ENCODE measurements at places on chromosomes 6 and 20. TPM values are rescaled to one million over a fixed set of nuclear protein-coding genes. Genes with fewer than 3 reads are reported as not detected.
A peak's percentile ranks its signal among the peaks of the same experiment; 100 is the strongest.

DNA sequence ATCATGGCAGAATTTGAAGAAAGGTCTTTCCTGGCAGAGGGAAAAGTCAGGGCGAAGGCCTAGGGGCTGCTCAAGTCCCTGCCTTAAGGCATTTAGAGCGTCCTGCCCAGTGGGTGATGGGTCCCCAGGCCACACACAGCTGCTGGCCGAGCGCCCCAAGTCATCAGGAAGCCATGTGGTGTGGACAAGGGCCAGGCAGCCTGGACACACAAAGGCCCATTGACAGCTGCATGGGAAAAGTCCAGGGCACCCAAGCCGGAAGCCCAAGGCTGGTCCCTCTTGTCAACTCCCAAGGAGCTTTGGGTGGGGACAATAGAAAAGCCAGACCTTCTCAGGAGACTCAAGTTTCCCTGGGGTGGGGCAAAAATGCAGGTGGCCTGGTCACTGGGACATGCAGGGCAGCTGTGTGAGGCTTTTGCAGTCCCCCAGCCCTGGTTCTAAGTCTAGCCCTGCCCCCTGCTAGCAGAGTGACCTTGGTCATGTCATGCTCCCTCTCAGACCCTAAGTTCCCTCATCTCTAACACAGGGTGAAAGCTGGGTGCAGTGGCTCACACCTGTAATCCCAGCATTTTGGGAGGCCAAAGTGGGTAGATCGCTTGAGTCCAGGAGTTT is 44.3 kb upstream of the PTGIS start:
- peak overlapping the region; percentile 58 for H3K27ac ChIP-seq
- H3K4me3 ChIP-seq = no peak overlapping the region
- DNase-seq = no peak
- peaks cover 15% of the 10 kb centered on the region for H3K27me3 ChIP-seq
- H3K36me3 ChIP-seq = no peaks in the 10 kb centered on the region

- H3K36me3 ChIP-seq = peaks cover 99% of the 10 kb centered on the region
- no peaks in the 10 kb centered on the region for H3K27me3 ChIP-seq
- no peak overlapping the region for H3K27ac ChIP-seq
- no peaks in the 10 kb centered on the region for H3K4me1 ChIP-seq
- H3K4me3 ChIP-seq = no peak overlapping the region
Observed at GRCh38 chr6:161080263-161080970, 88.8 kb downstream of the MAP3K4 start.

GRCh38 chr6:14711704-14712379 is 534.0 kb upstream of the JARID2 start:
- peaks cover 9% of the 10 kb centered on the region for H3K4me1 ChIP-seq
- H3K27me3 ChIP-seq = no peaks in the 10 kb centered on the region
- H3K4me3 ChIP-seq = no peak overlapping the region
- DNase-seq = no peak
- H3K36me3 ChIP-seq = no peaks in the 10 kb centered on the region
- H3K27ac ChIP-seq = no peak overlapping the region

DNA sequence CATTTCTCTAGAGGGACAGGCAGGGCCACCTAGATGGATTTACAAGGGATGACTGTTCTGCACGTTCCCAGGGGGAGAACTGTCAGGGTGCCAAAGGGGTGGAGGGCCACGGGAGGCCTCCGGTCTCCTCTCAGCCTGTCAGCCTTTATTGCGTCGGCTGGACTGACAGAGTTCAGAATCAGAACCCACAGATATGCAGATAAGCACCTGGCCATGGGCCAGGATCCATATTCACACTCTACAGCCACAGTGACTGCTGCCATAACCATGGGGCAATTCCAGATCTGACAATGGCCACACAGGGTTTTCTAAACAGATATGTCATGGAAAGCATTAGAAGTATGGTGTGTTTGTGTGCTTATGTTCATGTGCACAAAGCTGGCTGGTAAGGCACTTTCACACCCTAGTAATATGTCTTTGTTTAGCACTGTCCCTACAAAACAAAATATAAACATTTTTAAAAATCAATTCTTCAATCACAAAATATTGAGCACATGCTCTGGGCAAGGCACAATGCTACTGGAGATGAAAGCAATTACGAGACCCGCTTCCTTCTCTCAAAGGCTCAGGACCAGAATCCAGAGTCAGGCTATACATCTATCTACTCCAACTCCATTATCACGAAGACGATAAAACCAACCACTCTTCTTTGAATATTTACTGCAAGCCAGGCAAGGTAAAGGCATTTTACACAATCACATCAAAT is 29.1 kb downstream of the TRAM2 start:
- H3K27ac ChIP-seq = peak overlapping the region; percentile 13
- H3K36me3 ChIP-seq = no peaks in the 10 kb centered on the region
- no peak for DNase-seq
- H3K27me3 ChIP-seq = no peaks in the 10 kb centered on the region

DNA sequence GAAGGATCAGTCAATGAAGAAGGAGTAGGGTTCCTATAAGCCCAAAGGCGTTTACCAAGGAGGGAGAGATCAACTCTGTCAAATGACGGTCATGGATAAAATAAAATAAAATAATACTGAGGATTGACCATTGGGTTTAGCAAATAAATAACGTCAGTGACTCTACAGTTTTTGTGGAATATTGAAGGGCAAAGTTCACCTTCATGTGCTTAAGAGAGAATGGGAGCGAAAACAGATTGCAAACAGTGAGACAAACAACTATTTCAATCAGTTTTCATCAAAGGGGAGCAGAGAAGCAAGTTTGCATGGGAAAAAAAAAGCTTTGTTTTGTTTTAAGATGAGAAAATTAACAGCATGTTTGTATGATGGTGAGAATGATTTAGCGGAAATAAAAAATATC is 17.6 kb upstream of the NT5DC1 start:
- no peaks in the 10 kb centered on the region for H3K36me3 ChIP-seq
- no peaks in the 10 kb centered on the region for H3K27me3 ChIP-seq
- no peak overlapping the region for H3K27ac ChIP-seq
- H3K4me3 ChIP-seq = no peak overlapping the region
- DNase-seq = no peak

- H3K27ac ChIP-seq = no peak overlapping the region
- peaks cover 28% of the 10 kb centered on the region for H3K36me3 ChIP-seq
- no peaks in the 10 kb centered on the region for H3K4me1 ChIP-seq
- no peaks in the 10 kb centered on the region for H3K27me3 ChIP-seq
- DNase-seq = no peak
- no peak overlapping the region for H3K4me3 ChIP-seq
Observed at GRCh38 chr20:58677079-58677604, 15.5 kb upstream of the NPEPL1 start.

DNA sequence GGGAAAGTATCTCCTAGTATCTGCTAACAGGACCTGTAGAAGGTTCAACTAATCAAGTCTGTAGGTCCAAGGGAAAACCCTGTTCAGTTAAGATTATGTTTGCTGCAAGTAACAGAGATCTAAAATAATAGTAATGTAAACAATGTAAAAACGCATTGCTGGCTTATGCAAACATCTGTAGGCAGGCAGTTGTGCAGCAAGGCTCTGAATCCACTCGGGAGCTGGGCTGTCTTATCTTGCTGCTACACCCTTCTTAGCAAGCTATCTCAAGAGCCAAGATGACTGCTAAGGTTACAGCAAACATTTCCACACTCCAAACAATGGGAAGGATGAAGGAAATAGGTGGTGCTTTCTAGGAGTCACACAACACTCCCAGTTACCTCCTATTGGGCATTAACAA is 397.3 kb upstream of the NRSN1 start:
- H3K36me3 ChIP-seq = no peaks in the 10 kb centered on the region
- no peaks in the 10 kb centered on the region for H3K4me1 ChIP-seq
- H3K27me3 ChIP-seq = no peaks in the 10 kb centered on the region
- H3K4me3 ChIP-seq = no peak overlapping the region

- no peaks in the 10 kb centered on the region for H3K4me1 ChIP-seq
- H3K27ac ChIP-seq = no peak overlapping the region
- no peak for DNase-seq
- H3K36me3 ChIP-seq = no peaks in the 10 kb centered on the region
Observed at GRCh38 chr6:161463071-161463470, 189.2 kb upstream of the AGPAT4 start.

DNA sequence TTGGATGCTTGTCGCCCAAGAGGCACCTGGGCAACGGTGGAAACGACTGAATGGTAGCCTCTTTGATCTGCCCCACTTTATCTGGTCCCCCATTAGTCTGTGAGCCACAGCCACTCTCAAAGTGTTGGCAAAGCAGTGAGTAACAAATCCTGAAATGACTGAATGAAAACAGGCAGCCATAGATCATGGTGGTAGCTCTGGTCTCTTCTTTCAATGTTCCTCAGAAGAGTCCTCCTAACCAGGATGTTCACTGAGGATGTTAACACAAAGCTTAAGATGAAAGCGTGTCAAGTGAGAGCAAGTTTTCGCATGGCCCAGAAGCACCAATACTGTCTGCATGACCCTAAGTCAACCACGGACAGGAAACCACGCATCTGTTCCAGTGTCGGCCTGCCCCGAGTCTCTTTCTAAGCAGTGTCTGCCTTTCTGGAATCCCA is 107.3 kb downstream of the IRF4 start:
- H3K4me1 ChIP-seq = no peaks in the 10 kb centered on the region
- H3K27me3 ChIP-seq = no peaks in the 10 kb centered on the region
- DNase-seq = no peak
- H3K4me3 ChIP-seq = no peak overlapping the region
- no peak overlapping the region for H3K27ac ChIP-seq
- H3K36me3 ChIP-seq = peaks cover 47% of the 10 kb centered on the region

GRCh38 chr6:80769106-80769505 is 662.6 kb downstream of the BCKDHB start:
- H3K27me3 ChIP-seq = no peaks in the 10 kb centered on the region
- no peaks in the 10 kb centered on the region for H3K36me3 ChIP-seq
- H3K27ac ChIP-seq = no peak overlapping the region
- H3K4me3 ChIP-seq = no peak overlapping the region

DNA sequence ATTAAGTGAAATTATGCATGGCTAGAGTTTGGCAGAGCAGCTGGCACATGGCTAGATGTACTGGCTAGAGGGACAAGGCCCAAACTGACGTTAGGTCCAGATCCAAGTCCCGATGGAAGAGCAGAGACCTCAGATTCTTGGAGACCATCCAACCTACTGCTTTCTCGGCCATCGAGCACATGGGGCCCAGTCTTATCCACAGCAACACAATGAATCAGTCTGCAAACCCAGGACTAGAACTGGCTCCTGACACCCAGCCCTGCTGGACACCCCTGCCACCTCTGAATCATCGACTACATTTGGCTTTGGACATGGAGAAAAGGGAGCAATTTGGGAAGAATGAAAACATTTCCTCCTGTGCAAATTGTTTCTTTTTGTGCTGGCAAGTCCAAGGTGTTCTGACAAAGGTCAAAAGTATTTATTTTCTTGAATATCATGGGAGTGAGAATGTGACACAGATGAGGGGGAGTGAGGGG is 23.9 kb upstream of the YWHAB start:
- no peaks in the 10 kb centered on the region for H3K27me3 ChIP-seq
- H3K27ac ChIP-seq = peak overlapping the region; percentile 23
- no peak for DNase-seq
- no peaks in the 10 kb centered on the region for H3K36me3 ChIP-seq

DNA sequence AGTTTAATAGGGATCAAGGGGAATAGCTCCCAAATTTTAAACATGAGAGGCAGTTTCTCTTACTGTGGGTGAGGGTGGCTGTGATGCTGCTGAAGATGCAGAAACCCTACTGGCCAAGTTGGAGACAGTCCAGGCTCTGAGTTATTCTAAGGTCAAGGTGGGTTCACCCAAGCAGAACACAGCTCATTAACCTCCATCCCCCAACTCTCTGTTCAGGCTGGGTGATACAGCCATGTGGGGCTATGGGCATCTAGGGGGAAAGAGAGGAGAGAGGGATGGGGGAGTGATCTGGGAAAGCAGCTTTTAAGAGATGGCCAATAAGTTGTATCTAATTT is 18.9 kb upstream of the TRAM2 start:
- DNase-seq = no peak
- peaks cover 30% of the 10 kb centered on the region for H3K4me1 ChIP-seq
- peak overlapping the region; percentile 9 for H3K27ac ChIP-seq
- no peak overlapping the region for H3K4me3 ChIP-seq

DNA sequence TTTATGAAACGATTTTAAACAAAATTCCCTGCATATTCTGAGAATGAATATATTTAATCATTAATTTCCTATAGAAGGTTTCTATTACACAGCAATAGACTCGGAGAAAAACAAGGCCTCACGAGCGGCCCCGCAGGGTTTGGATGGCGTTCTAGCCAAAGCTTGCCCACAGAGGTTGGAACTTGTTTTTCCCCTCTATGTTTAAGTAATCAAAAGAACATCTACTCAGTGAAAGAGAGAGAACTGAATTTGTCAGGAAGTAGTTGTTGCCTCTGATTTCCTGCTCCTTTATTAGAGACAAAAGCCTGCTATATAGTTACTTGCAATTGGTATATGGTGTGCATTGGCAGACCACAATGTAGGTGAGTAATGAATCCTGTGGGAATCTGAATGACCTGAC is 82.1 kb upstream of the HEY2 start:
- no peaks in the 10 kb centered on the region for H3K27me3 ChIP-seq
- H3K4me3 ChIP-seq = no peak overlapping the region
- no peaks in the 10 kb centered on the region for H3K36me3 ChIP-seq
- peak overlapping the region; percentile 9 for H3K27ac ChIP-seq
- no peak for DNase-seq
- H3K4me1 ChIP-seq = no peaks in the 10 kb centered on the region

DNA sequence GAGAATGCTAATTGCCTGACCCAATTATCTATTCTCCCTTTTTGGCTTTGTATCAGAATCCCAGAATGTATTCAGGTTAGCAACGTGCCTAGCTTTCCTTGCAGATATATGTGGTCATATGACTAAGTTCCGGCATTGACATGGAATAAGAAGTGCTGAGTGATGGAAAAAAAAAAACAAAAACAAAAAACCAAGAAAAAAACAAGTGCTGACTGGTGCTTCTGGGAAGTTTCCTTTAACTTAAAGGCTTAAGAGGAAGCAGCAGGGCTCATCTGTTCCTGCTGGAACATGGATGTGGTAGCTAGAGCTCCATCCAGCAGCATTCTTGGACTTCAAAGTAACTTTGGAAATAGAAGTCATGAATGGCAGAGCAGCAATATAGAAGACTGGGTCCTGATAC is 10.4 kb upstream of the RPF2 start:
- H3K36me3 ChIP-seq = no peaks in the 10 kb centered on the region
- DNase-seq = no peak
- no peak overlapping the region for H3K4me3 ChIP-seq
- H3K4me1 ChIP-seq = no peaks in the 10 kb centered on the region
- H3K27me3 ChIP-seq = no peaks in the 10 kb centered on the region

The OTOR gene
- total RNA-seq = not detected

The AK9 gene
- total RNA-seq = 3.3 TPM

The PDYN gene
- total RNA-seq = not detected

The ABHD16B gene
- not detected for total RNA-seq

The WFDC5 gene
- 3.1 TPM for total RNA-seq

The GMPR gene
- total RNA-seq = 2.6 TPM

The ZNF318 gene
- 8.0 TPM for total RNA-seq
